H9 (cell line): ENCODE measurements at places on chromosomes 12 and 14.
A peak's percentile ranks its signal among the peaks of the same experiment; 100 is the strongest.

DNA sequence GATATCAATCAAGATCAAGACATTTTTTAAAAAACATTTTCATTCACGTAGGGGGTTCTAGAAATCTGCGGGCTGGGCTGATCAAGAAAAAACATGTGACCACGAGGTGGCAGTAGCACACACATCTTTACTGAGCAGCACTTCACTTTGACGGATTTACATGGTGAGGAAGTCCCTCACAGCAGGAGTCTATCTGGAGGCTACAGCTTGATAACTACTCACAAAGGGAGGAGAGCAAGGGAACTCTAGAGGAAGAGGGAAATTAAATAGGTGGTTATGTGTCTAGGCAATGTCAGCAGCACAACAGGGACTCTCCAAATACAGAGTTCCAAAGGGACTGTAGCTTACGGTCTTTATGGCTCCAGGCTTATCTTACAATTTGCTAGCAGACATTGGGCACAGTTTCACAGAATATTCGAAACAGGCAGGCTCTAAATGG is 248.1 kb downstream of the DPY19L2 start:
- peak; percentile 90 for DNase-seq

GRCh38 chr14:103008768-103009357 is 48.5 kb downstream of the CDC42BPB start:
- DNase-seq, result no peak

DNA sequence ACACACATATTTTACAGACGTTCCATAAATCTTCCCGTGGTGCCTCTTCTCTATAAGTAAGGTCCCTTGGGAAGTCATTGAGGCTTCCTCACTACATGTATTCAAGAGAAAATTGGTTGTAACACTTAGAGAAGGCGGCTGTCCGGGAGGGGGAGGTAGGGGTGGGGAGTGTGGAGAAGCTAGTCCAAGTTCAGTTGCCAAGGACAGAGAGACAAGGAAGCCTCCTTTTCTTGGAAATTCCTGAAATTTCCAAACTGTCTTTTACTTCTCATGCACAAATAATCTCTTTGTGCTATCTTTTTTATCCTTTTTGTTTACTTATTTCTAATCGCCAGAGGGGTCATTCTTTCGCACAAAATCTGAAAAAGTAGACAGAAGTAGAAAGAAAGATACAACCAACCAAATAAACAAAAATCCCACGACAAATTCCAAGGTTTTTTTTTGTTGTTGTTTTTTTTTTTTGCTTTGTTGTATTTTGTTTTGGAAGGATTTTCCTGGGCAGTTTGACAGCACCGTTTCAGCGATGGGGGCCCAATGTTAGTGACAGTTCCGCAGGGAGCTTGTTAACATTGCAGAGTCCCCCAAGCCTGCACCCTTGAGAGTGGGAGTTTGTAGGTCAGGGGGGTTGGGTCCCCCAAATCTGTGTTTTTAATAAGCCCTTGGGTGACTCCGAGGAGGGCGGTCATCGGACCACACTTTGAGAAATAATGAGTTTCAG is 45.2 kb downstream of the MAP1LC3B2 start:
- no peak for DNase-seq

GRCh38 chr12:57160741-57161140 is 13.3 kb upstream of the LRP1-AS start:
- DNase-seq, result no peak

DNA sequence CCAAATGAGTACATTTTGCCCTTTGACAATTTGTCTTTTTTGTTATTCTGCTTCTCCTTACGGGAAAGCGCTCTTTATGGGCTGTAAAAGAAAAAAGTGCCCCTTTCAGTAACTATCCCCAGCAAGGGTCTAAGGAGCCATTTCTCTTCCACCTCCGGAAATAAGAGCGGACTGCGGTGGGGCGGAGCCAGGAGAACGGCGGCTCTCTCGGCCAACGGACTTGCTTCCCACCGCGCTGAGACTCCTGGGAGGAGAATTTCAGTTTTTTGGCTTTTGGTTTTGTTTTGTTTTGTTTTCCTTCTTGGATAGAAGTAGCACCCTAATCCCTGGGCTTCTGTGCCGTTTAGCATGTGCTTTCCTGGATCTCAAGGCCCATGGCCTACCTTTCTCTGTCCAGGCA is 43.5 kb downstream of the ZNF641 start:
- DNase-seq, result no peak
